HTR-8/SVneo (cell line): ENCODE measurements at places on chromosomes 6 and 20.

GRCh38 chr20:43151901-43152300 is 37.8 kb downstream of the PTPRT start:
- no peak for DNase-seq

DNA sequence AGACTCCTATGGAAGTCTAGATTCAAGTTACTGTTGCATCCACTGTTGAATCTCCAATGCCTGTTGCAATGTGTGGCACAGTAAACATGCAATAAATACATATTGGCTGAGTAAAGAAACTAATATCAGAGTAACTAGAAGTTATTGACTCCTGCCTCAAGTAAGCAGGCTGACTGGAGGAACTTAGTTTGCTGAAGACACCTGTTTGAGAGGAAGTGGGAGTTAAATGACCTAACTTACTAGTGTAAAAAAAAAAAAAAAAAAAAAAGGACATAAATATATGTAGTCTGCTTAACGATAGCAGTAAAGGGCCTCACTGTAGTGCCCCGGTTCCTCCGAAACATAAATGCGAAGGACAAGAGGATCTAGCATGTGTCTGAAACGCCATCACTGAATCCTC is 249.8 kb upstream of the PRDM1 start:
- no peak for DNase-seq

DNA sequence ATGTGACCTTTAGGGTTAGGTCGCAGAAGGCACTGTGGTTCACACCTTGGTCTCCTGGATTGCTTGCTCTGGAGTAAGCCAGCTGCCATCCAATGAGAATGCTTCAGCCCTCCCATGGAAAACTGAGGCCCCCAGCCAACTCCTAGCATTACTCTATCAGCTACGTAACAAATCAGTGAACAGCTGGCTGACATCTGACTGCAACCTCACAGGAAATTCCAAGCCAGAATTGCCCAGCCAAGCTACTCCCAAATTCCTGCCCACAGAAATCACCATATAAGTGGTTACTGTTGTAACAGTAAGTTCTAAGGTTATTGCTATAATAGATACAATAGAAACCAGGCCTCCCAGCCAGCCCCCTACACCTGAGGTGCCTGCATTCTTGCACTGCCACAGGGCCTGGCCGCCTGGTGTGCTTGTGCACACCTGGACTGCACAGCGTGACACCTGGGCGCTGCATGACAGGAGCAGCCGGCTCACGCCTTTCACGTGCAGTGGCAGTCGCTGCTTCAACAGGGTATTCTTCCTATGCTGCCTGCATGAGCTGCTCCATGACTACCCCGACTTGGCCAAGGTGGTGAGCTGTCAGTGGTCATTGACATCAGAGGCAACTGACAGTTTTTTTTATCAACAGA is 429.7 kb upstream of the RUNX2 start:
- DNase-seq = no peak

DNA sequence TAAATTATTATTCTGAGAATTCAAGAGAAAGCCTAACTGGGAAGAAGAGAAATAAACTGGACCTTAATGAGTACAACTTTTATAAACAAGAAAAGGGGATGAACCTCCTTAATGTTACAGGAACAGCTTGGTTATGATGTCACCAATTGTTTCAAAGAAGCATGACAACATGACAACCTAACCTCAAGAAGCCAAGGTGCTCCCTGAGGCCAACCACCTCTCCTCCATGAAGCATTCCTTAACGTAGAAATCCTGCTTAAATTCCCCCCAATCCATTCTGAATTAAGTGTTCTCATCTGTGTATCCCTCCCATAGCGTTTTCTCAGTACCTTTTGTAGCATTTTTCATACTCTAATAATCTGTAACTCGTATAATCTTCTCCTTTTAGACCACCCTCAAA is 1.7 kb downstream of the HBS1L start:
- no peak for DNase-seq

- no peak for DNase-seq
Measured at GRCh38 chr20:57619051-57619831, 985 bp downstream of the ZBP1 start.

- no peak for DNase-seq
Measured at GRCh38 chr20:17874271-17875105, 94.1 kb downstream of the SNX5 start.

- DNase-seq = no peak
Measured at GRCh38 chr6:166162599-166163342, 4.9 kb downstream of the TBXT start.

DNA sequence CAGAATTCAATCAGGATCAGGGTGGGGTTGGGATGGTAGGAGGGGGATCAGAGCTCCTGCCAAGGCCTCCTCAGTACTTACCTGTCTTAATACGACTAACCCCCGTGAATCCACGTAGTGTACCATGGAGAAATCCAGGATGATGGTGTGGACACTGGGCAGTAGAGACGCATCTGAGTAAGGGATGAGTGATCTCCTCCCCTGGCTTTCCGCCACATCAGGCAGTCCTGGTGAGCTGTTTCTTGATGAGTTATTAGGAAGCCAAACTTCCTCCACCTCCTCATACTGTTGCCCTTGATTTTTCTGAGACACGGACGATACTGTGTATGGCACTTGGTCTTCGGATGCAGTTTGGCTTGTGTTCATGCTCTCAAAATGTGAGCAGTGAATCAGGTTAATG is 34.2 kb upstream of the SRPK1 start:
- DNase-seq = no peak

DNA sequence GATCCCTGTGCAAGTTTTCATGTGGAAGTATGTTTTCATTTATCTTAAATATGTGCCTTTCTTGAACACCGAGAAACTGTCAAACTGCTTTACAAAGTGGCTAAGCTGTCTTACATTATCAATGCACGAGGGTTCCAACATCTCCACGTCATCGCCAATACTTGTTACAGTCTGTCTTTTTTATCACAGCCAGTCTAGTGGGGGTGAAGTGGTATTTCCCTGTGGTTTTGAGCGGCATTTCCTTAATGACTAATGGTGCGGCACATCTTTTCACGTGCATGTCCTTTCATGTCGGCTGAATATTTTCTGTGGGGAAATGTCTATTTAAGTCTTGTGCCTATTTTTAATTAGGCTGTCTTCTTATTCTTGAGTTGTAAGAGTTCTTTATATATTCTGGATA is 280.4 kb downstream of the FOXC1 start:
- no peak for DNase-seq

- DNase-seq = no peak
Measured at GRCh38 chr6:156402227-156402626, 375.0 kb upstream of the ARID1B start.

- DNase-seq = no peak
Measured at GRCh38 chr20:57160985-57161384, 105.5 kb downstream of the BMP7 start.
